ENCODE measurements at places on chromosomes 1 and 21. TPM values are rescaled to one million over a fixed set of nuclear protein-coding genes. Genes with fewer than 3 reads are reported as not detected.

DNA sequence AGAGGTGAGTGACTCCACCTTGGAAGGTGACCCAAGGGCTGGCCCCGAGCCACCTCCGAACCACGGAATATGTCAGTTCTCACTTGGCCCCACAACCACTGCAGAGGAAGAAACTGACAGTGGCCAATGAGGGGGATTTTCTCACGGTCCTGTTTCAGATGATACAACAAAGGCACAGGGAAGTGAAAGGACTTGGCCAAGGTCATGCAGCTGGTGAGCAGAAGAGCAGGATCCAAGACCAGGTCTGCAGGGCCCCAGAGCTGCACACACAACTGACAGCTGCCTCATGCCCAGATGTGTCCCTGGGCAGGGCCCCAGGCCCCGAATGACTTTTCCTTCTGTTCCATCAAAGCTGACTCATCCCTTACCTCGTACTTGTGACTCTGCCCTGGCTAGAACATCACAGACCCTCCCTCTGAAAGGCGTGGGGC, 25.8 kb upstream of the EVA1B start:
- DNase-seq = no peak

Gene PAX7
- not detected for total RNA-seq

GRCh38 chr1:118099686-118100085, 85.3 kb downstream of the SPAG17 start:
- no peak for DNase-seq

GRCh38 chr1:41420860-41421259, 59.6 kb downstream of the FOXO6 start:
- DNase-seq = no peak

Gene UMODL1
- not detected for total RNA-seq

Gene SAMD13
- total RNA-seq = 0.94 TPM

GRCh38 chr1:55861676-55862340, 646.6 kb upstream of the USP24 start:
- DNase-seq = no peak

Gene SLC16A4
- 12.4 TPM for total RNA-seq

- no peak for DNase-seq
Observed at GRCh38 chr1:60571811-60572210, 498.2 kb upstream of the C1orf87 start.

Gene KRTAP21-2
- not detected for total RNA-seq

Gene CELA2A
- not detected for total RNA-seq

- no peak for DNase-seq
Observed at GRCh38 chr1:145884675-145885074, 991 bp downstream of the ANKRD35 start.

Gene LEPR
- 12.4 TPM for total RNA-seq

Gene TCHHL1
- not detected for total RNA-seq

Gene S100A7A
- not detected for total RNA-seq

Gene DPH2
- total RNA-seq = 29.5 TPM

DNA sequence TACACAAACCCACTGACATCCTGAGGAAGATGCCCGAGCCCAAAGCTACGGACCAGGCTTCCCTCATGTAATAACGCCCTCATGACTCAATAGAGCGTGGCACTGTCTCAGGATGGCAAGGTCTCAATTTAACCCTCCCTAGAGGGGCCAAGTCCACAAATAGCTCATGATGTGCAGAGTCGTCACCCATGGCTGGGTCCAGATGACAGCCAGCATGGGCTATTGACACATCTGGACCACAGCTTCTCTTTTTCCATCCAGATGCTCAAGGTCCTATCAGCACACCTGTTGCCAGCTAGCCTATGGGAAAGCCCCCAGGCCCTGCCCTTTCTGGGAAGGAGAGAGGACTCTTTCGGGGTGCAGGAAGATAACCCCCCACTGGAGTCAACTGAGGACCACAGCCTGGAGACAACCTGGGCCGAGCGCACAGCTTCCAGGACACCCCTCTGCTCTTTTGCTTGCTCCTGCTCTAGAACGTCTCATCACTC, 2.8 kb downstream of the LAPTM5 start:
- DNase-seq = no peak

Gene TGFBR3
- total RNA-seq = 3.8 TPM

Gene CFHR3
- not detected for total RNA-seq

- peak; percentile 70 for DNase-seq
Observed at GRCh38 chr1:153880962-153881361, 41.8 kb downstream of the GATAD2B start.

Gene DESI2
- 40.4 TPM for total RNA-seq

GRCh38 chr1:14614341-14614740, 15.9 kb downstream of the KAZN start:
- no peak for DNase-seq

Gene SPATA21
- not detected for total RNA-seq

Gene KIF14
- 13.9 TPM for total RNA-seq

DNA sequence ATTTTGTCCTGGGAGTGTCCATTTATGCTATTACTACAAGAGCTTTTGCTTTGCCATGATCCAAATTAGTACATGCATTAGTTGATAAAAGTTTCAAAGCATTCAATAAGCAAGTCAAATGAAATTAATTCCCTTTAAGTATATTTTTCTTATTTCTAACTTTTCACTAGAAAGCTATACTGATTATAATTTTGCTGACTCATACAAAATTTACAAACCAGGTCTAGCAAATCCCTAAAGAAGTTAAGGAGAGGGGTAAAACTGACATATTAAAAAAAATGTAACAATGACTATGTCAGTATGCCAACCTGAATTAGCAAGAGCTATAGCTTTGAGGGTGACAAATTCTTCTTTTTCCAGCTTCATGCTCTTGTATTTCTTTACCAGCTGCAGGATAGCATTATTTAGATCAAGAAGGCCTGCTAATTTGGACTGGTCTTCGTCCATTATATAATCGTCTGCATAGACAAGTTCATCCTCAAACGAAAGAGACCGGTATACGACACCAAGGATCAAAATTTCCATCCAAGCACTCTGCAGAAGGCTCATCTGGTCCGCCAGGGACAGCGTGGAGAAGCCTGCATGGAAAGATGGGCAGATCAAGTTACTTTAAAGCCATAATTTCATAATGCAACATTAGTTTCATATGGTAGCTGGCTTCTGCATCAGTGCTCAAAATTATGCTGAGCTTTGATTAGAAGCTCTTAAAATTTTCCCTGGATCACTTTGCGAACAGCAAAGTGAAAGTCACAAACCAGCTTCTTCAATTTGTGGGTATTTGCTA, 95.8 kb upstream of the USH2A start:
- no peak for DNase-seq
